ENCODE measurements at places on chromosomes 3 and 15. TPM values are rescaled to one million over a fixed set of nuclear protein-coding genes. Genes with fewer than 3 reads are reported as not detected.

CKMT1B gene
- 2.0 TPM for total RNA-seq

CDHR4 gene
- total RNA-seq, result not detected

GOLGA8H gene
- not detected for total RNA-seq

LEKR1 gene
- total RNA-seq, result 1.6 TPM

PBRM1 gene
- 41.7 TPM for total RNA-seq

EXOSC7 gene
- 214 TPM for total RNA-seq

KCNH8 gene
- total RNA-seq, result 0.72 TPM

KLHL6 gene
- total RNA-seq, result 0.85 TPM

DAZL gene
- not detected for total RNA-seq

TRAIP gene
- total RNA-seq, result 2.2 TPM

CORO2B gene
- total RNA-seq, result 6.5 TPM

SHISA5 gene
- 167 TPM for total RNA-seq

MORF4L1 gene
- 272 TPM for total RNA-seq

PPM1L gene
- total RNA-seq, result 33.0 TPM

ROBO1 gene
- 43.0 TPM for total RNA-seq

CCDC33 gene
- 1.1 TPM for total RNA-seq

MYO5C gene
- 2.6 TPM for total RNA-seq

DNAH12 gene
- 0.71 TPM for total RNA-seq

PPP1R2 gene
- 48.8 TPM for total RNA-seq

CPN2 gene
- total RNA-seq, result 0.38 TPM

CPA3 gene
- 0.39 TPM for total RNA-seq

SLC12A1 gene
- 0.07 TPM for total RNA-seq

CAMK2N2 gene
- total RNA-seq, result 4.5 TPM

PROK2 gene
- total RNA-seq, result not detected

SCAANT1 gene
- not detected for total RNA-seq

MRAS gene
- 52.5 TPM for total RNA-seq

HDC gene
- not detected for total RNA-seq

FOXB1 gene
- total RNA-seq, result not detected

FOXL2 gene
- 6.9 TPM for total RNA-seq

LRTM1 gene
- total RNA-seq, result not detected

PARP15 gene
- total RNA-seq, result 1.5 TPM

OCA2 gene
- total RNA-seq, result 0.23 TPM

Data from adrenal gland (tissue), 19 donors.